Cardiac atrium fibroblast (primary cell): ENCODE measurements at places on chromosomes 5 and 9. TPM values are rescaled to one million over a fixed set of nuclear protein-coding genes. Genes with fewer than 3 reads are reported as not detected.

CEL gene
- total RNA-seq: 0.16 and 0.36 TPM in 2 replicates

RAB3C gene
- not detected in 2 replicates for total RNA-seq

C1QTNF3 gene
- total RNA-seq: 0.65 and 1.6 TPM in 2 replicates

IRX1 gene
- 3.4 TPM in 1 of 2 replicates, not detected in the other for total RNA-seq

PHYHD1 gene
- 16.2 and 22.2 TPM in 2 replicates for total RNA-seq

F2RL2 gene
- 2.9 and 7.5 TPM in 2 replicates for total RNA-seq

PCA3 gene
- not detected in 2 replicates for total RNA-seq

GMCL2 gene
- total RNA-seq: not detected in 2 replicates

CDKN2A gene
- 8.7 and 11.8 TPM in 2 replicates for total RNA-seq

NUTM2F gene
- total RNA-seq: not detected in 2 replicates

PFN3 gene
- total RNA-seq: not detected in 2 replicates

CCDC171 gene
- total RNA-seq: 1.3 and 1.5 TPM in 2 replicates

LECT2 gene
- not detected in 2 replicates for total RNA-seq

RASEF gene
- not detected in 2 replicates for total RNA-seq

EDIL3 gene
- 19.8 and 34.8 TPM in 2 replicates for total RNA-seq

ACTBL2 gene
- 0.16 and 0.54 TPM in 2 replicates for total RNA-seq

COL5A1 gene
- 1,059 and 1,217 TPM in 2 replicates for total RNA-seq

BTNL9 gene
- not detected in 2 replicates for total RNA-seq

SLC24A2 gene
- not detected in 2 replicates for total RNA-seq

IL4 gene
- total RNA-seq: not detected in 2 replicates

PCDHGC4 gene
- under 0.01 and 0.18 TPM in 2 replicates for total RNA-seq

ARL14EPL gene
- not detected in 2 replicates for total RNA-seq

IL7R gene
- 0.72 and 4.2 TPM in 2 replicates for total RNA-seq

CARTPT gene
- total RNA-seq: not detected in 2 replicates

TPD52L3 gene
- total RNA-seq: not detected in 2 replicates

ESM1 gene
- 1.8 and 16.4 TPM in 2 replicates for total RNA-seq

IGIP gene
- 5.8 and 9.7 TPM in 2 replicates for total RNA-seq

SAXO1 gene
- not detected in 2 replicates for total RNA-seq

C5orf58 gene
- not detected in 2 replicates for total RNA-seq

EGR1 gene
- 30.8 and 64.1 TPM in 2 replicates for total RNA-seq

FAM221B gene
- total RNA-seq: not detected in 2 replicates

FAM151B gene
- total RNA-seq: 5.4 and 5.7 TPM in 2 replicates

SLC1A3 gene
- total RNA-seq: 3.8 and 5.0 TPM in 2 replicates
